ENCODE measurements at places on chromosomes 7 and 10.

DNA sequence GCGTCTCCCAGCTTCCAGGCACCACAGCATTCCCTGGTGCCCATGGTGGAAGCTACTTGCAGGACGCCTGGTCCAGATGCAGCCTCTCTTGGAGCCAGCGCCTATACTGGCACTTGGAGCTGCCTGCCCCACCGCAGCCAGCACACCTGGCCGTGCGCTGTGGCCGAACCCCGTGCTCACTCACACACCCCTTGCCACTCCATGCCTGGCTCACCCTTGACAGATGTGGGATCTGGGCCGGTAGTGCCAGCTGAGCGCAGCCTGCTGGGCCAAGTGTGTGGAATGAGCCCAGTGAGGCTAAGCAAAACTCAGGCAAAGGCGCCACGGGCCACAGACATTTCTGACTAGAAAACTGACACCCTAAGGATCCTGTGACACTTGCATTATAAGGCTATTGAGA, 884.8 kb downstream of the LRMDA start:
- DNase-seq, result no peak

- no peak for DNase-seq
Measured at GRCh38 chr7:30831936-30832335, 60.7 kb downstream of the MINDY4 start.

GRCh38 chr10:99123851-99124250, 111.8 kb downstream of the HPSE2 start:
- no peak for DNase-seq

DNA sequence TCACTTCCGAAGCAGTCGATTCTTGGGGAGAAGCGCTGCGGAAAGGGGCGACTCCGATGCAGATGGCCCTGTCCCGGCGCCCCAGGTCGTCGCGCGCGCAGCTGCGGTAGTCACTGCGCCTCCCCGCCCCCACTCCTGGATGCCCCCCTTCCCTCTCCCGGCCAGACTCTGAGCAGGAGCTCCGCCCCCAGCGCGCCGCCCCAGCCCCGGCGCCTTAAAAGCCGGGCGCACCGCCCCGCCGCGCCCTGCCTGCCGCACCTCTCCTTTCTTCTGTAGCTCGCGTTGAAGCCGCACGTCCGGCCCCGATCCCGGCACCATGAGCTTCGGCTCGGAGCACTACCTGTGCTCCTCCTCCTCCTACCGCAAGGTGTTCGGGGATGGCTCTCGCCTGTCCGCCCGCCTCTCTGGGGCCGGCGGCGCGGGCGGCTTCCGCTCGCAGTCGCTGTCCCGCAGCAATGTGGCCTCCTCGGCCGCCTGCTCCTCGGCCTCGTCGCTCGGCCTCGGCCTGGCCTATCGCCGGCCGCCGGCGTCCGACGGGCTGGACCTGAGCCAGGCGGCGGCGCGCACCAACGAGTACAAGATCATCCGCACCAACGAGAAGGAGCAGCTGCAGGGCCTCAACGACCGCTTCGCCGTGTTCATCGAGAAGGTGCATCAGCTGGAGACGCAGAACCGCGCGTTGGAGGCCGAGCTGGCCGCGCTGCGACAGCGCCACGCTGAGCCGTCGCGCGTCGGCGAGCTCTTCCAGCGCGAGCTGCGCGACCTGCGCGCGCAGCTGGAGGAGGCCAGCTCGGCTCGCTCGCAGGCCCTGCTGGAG, at the start of gene INA:
INA (plus strand) TSS at position 243 of the 817 bp plus-strand sequence; CDS start at position 317, 74 bp downstream.
- peak; percentile 56 for DNase-seq

GRCh38 chr7:101595246-101595645, 33.9 kb downstream of the MYL10 start:
- DNase-seq, result no peak
